ENCODE measurements at places on chromosomes 13 and 19. TPM values are rescaled to one million over a fixed set of nuclear protein-coding genes. Genes with fewer than 3 reads are reported as not detected.

Gene GPR18
- 32.4 TPM for total RNA-seq

Gene LRRC8E
- not detected for total RNA-seq

Gene VSTM1
- not detected for total RNA-seq

Gene ATP4B
- not detected for total RNA-seq

Gene ZNF544
- 45.2 TPM for total RNA-seq

Gene ZNF540
- 1.9 TPM for total RNA-seq

Gene TNNT1
- total RNA-seq: not detected
